ENCODE measurements at places on chromosomes 5 and 9.

DNA sequence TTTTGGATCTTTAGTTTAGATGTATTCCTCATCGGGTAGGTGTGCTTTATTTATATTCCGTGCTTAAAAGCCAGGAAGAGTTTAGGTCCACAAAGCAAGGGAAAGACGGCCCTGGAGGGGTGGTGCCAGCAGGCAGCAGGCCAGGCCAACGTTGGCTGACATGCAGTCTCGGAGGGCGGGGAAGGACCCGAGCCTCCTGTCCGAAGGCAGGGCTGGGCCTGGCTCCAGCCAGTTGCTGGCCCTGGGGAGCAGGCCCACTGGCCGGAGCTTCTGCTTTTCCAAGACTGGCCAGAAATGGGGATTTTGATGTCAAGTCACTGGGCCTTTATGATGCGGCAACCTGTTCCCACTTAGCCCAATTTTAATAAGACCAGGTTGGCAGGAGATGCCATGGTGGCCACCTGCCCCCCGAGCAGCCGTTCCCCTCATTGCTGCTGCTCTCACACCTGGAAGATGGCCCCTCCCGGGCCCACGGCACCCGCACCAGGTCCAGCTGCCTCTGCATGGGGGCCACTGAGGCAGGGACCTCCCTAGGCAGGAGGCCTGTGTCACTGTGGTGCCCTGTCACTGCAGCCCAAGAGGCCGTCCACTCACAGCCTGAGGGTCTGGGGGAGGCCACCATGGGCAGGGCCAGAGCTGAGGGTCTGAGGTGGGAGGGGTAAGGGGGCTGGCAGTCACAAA, 23.2 kb downstream of the LPCAT1 start:
- H3K4me1 ChIP-seq, result peaks cover 24% of the 10 kb centered on the region
- no peak overlapping the region for H3K27ac ChIP-seq
- no peaks in the 10 kb centered on the region for H3K36me3 ChIP-seq

DNA sequence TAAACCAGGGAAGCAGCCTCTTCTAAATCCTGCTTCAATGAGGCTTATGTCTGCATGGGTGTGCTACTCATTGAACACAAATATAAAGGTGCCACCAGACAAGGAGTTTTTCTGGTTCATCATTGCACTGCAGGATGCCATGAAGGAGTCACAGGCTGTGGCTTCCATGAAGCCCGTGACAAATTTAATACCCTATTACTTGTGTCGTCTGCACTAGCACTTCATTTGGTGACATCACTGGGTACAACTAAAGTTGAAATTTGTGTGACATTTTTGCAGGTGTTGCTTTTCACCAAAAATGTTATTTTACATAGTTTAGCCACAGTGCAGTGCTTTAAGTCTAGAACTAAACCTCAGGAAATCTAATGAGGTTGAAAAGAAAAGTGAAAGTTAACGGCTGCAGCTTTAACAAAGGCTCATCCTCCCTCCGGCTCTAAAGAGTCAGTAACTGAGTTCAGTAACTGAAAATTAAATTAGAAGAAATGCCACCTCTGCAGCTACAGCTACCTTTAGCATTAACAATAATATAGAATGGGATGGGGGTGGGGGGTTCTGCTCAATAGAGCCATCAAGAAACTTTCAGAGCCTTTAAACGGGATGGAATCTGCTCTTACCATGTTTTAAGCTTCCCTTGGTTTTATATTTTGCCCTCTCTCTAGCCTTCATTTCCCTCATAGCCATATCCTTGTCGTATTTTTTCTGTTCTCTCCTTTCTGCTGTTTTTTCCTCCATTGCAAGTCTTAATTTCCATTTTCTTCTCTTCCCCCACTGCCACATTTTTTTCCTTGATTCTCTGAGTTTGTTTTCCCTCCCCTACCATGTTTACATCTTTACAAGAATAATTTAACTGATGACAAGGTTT, 233.8 kb upstream of the TMEM161B start:
- peak overlapping the region; percentile 55 for H3K4me3 ChIP-seq
- DNase-seq, result peak; percentile 24
- peaks cover 6% of the 10 kb centered on the region for H3K4me1 ChIP-seq
- no peaks in the 10 kb centered on the region for H3K27me3 ChIP-seq
- H3K27ac ChIP-seq, result peak overlapping the region; percentile 36

- no peaks in the 10 kb centered on the region for H3K27me3 ChIP-seq
- no peaks in the 10 kb centered on the region for H3K4me1 ChIP-seq
- no peak for DNase-seq
- no peak overlapping the region for H3K4me3 ChIP-seq
- no peaks in the 10 kb centered on the region for H3K36me3 ChIP-seq
- H3K27ac ChIP-seq, result no peak overlapping the region
Measured at GRCh38 chr5:160950311-160950710, 98.3 kb upstream of the ATP10B start.

DNA sequence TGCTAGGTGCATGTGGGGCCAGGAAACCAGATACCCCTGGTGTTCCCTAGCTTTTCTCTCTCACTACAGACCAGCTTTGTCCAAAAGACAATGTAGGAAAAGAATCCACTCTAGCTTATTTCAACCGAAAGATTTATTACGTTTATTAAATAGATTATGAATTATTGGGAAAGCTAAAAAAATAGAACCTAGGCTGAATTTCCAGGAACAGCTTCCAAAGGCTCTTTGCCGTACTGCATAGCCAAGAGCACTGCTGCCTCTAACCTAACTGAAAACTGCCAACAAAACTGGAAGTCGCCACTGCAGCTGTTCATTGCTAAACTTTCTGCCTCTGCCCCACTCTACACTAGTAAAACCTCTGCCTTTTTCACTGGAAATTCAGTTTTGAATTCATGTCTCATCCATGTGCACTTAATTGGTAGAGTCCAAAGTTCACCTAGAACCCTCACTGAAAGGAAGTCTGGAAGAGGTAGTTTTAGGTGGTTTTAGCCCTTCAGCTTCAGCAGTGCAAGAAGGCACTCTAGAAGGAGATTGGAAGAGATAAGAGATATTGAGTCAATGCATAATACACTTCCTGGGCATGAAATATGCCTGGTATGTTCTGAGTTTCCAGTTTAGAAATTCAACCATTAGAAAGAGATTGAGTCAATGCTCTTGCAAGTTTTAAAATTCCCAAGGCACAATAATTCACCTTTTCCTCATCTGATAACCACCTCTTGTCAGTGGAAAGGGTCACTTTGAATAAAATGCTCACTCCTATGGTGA, 927.9 kb downstream of the MAT2B start:
- H3K36me3 ChIP-seq, result no peaks in the 10 kb centered on the region
- DNase-seq, result no peak
- H3K27ac ChIP-seq, result no peak overlapping the region
- H3K4me3 ChIP-seq, result no peak overlapping the region
- no peaks in the 10 kb centered on the region for H3K27me3 ChIP-seq

DNA sequence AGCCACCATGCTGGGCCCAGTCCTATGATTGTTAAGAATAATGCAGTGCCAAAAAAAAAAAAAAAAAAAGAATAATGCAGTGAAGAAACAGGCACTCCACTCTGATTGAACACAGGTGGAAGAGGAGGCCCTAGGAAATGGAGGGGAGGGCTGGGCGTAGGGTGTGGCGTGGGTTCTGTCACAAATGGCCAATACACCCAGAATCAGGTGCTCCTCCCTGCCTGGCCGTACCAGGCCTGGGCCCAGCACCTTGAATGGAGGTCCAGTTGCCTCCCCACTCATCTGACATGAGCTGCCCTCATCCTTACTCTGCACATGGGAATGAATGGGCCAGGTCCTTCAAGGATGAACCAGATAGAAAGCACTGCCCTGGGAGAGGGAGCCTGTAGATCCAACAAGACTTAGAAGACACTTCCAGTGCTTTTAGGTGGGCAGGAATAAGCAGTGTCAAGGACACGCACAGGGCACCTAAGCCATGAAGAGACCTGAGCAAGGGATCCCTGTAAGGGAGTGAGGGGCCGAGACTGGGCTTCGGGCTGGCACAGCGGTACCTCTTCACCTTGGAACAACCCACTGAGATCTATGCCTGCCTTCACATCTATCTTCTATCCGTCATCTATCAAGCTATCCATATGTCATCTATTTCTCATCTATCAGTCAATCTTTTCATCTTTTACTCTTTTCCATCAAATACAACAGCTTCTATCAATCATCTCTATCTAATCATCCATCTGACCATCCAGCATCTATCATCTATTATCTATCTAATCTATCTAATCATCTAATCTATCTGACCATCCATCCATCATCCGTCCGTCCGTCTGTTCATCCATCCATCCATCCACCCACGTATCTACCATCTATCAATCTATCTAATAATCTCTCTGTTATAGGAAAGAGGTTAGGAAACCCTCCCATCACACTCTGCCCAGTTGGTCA, 15.9 kb downstream of the NINJ1 start:
- H3K27me3 ChIP-seq, result no peaks in the 10 kb centered on the region
- H3K4me3 ChIP-seq, result no peak overlapping the region
- peaks cover 21% of the 10 kb centered on the region for H3K4me1 ChIP-seq
- DNase-seq, result no peak
- peaks cover 5% of the 10 kb centered on the region for H3K36me3 ChIP-seq
- H3K27ac ChIP-seq, result no peak overlapping the region

DNA sequence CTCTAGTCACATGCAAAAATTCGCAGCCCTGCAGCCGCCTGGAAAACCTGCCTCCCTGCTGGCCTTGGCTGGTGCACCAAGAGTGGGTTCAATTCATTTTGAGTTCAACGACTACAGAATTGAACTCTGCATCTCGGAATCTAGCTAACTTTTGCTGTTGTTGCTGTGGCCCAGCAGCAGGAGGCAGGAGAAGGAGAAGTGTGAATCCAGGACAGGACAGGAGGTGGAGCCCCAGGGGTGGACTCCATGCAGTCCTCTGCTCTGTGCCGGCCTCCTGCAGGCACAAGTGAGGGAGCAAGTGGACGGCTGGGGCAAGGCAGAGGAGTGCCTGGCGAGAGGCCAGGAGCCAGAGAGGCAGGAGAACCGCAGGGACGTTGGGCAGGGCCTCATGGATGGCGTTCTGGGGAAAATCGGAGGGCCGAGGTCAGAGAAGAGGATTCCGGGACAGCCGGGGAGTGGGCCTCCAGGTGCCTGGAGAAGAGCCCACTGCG, 214.2 kb downstream of the FANCC start:
- H3K4me3 ChIP-seq, result no peak overlapping the region
- no peaks in the 10 kb centered on the region for H3K4me1 ChIP-seq
- H3K27me3 ChIP-seq, result no peaks in the 10 kb centered on the region
- no peak overlapping the region for H3K27ac ChIP-seq
- H3K36me3 ChIP-seq, result no peaks in the 10 kb centered on the region
- DNase-seq, result no peak

GRCh38 chr9:21711504-21711903, 90.9 kb upstream of the MTAP start:
- no peak overlapping the region for H3K27ac ChIP-seq
- H3K36me3 ChIP-seq, result no peaks in the 10 kb centered on the region
- no peaks in the 10 kb centered on the region for H3K4me1 ChIP-seq
- H3K4me3 ChIP-seq, result no peak overlapping the region

GRCh38 chr5:7886849-7887475, 18.0 kb downstream of the MTRR start:
- H3K36me3 ChIP-seq, result peaks cover 62% of the 10 kb centered on the region
- no peak overlapping the region for H3K4me3 ChIP-seq
- no peak for DNase-seq
- H3K27ac ChIP-seq, result no peak overlapping the region
- no peaks in the 10 kb centered on the region for H3K27me3 ChIP-seq

- DNase-seq, result no peak
- no peaks in the 10 kb centered on the region for H3K27me3 ChIP-seq
- H3K27ac ChIP-seq, result no peak overlapping the region
- H3K4me3 ChIP-seq, result no peak overlapping the region
Measured at GRCh38 chr5:26812714-26813113, 225.7 kb downstream of the CDH9 start.

DNA sequence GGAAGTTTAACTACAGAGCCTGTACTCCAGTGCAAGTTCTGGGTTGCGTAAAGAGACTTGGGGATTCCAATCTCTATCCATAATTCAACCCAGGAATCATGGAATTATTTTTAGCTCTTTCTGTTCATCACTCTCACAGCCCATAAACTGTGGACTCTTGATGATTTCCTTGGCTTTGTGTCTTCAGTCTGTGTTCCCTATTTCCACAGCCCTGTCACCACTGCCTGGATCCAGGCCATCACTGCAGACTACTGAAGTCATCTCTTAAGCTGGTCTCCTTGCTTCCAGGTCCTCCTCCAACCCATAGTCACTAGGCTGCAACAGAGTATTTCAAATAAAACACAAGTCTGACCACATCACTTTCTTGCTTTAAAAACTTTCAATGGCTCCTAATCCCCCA, 211.7 kb downstream of the PLK2 start:
- H3K4me3 ChIP-seq, result no peak overlapping the region
- no peaks in the 10 kb centered on the region for H3K36me3 ChIP-seq
- H3K27me3 ChIP-seq, result peaks cover 6% of the 10 kb centered on the region
- no peak overlapping the region for H3K27ac ChIP-seq
- no peak for DNase-seq

GRCh38 chr5:115440782-115441451, 103.7 kb downstream of the FEM1C start:
- no peaks in the 10 kb centered on the region for H3K4me1 ChIP-seq
- no peaks in the 10 kb centered on the region for H3K36me3 ChIP-seq
- no peak for DNase-seq

DNA sequence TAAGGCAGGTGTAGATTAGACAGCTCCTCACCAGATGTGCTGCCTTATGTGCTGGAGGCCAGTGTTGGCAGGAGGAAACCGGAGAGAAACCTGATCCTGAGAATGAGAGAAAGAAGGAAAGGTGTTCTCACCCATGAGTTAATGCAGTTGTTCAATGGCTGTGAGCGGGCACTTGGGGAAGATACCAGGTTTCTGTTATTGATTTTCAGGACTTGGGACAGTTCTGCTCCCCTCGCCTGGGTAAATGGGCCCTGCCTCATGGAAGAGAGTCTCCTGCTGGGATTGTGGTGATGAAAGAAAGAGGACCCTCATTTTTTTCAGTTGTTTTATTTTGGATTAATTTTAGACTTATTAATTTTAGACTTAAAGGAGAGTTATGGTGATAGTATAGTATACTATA, 59.5 kb downstream of the EGFLAM start:
- H3K36me3 ChIP-seq, result no peaks in the 10 kb centered on the region
- no peak overlapping the region for H3K27ac ChIP-seq
- H3K4me3 ChIP-seq, result no peak overlapping the region
- no peaks in the 10 kb centered on the region for H3K27me3 ChIP-seq
- no peaks in the 10 kb centered on the region for H3K4me1 ChIP-seq

DNA sequence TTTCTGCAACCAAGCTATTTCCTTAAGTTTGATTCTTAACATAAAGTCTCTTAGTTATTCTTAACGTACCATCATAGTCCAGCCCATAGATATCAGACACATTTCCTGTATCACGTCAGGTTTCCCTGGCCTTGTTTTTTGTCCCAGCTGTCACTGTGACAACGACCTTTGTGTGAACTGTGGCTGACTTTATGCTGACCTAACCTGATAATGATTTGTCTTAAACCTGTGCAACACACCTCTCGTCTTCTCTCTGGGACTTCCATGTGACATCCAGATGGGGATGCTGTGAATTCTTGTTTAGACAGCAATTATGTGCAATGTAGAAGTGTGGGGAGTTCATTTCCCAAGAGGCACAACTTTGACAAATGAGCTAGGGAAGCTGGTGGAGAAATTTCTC, 662.8 kb downstream of the PTPRD start:
- no peak overlapping the region for H3K27ac ChIP-seq
